Thyroid gland (tissue), 4 donors: ENCODE measurements at places on chromosomes 3 and 15.

DNA sequence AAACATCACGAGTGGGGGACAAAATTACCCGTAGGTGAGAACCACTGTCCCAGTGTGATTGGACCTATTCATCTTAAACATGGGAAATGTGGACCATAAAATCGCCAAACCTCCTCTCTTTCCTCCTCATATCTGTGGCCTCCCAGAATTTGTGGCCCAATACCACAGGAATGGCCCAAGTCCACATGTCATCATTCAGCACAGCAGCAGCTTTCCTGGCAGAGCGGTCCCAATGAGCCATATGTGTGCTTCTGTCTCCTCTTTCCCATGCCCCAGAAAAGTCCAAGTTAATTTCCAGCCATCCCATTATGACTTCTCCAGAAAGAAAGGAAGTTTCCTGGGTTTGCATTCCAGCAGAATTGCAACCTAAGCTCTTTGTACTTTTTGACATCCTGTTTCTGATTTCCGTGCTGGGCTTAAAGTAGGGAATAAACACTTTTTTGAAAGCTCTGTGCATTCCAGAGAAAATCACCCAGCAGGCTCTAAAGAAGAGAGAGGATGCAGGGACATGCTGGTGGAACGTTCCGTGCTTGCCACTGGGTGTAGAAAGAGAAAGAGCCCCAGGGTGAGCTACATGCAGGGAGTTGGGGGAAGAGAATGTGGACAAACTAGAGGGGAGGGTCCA, 259.4 kb upstream of the PROK2 start:
- DNase-seq, result no peak

GRCh38 chr3:40938591-40938990, 260.7 kb upstream of the CTNNB1 start:
- DNase-seq, result no peak

- DNase-seq, result peak; percentile 54
These were observed 49.5 kb upstream of the BCL6 start for GRCh38 chr3:187794731-187795130.

DNA sequence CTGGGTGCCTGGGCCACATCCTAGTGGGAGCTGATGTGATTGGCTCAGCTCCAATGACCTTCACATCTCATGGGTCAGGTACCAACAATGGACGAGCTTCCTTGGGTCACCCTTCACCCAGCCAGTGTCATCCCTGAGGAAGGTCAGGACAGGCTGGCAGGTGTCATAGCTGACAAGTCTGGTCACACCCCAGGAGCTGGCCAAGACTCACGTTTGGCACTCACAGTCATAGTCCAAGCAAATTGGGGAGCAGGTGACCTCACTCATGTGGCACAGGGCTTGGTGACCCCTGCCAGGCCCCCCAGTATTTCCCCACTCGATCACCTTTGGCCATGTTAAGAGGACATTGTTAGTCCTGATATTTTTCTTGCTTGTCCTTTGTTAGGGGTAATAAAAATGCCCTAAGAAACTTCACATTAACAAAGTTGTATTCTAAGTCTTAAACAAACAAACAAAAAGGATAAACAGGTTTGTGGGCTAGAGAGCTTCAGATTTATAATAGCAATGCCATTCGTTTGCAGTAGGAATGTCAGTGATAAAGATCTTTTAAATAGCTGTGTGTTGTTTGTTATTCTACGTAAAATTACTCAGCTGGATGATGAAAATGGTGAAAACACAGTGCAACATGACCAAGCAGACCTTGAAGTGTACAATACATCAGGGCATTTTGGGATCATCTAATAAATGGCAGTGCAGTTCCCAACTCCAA, 79.5 kb upstream of the POMGNT2 start:
- no peak for DNase-seq

GRCh38 chr3:169241991-169242707, 421.4 kb downstream of the MECOM start:
- DNase-seq, result no peak
